ENCODE measurements at places on chromosomes 2 and 18. TPM values are rescaled to one million over a fixed set of nuclear protein-coding genes. Genes with fewer than 3 reads are reported as not detected.

Gene TGOLN2
- total RNA-seq: 75.5 TPM

Gene UGT1A8
- not detected for total RNA-seq

Gene C2orf81
- 0.53 TPM for total RNA-seq

Gene DCDC2C
- not detected for total RNA-seq
